ENCODE measurements at places on chromosomes 5 and 9. TPM values are rescaled to one million over a fixed set of nuclear protein-coding genes. Genes with fewer than 3 reads are reported as not detected.

GRCh38 chr9:134185536-134186011, 21.2 kb upstream of the RNU6ATAC start:
- no peak for DNase-seq

DNA sequence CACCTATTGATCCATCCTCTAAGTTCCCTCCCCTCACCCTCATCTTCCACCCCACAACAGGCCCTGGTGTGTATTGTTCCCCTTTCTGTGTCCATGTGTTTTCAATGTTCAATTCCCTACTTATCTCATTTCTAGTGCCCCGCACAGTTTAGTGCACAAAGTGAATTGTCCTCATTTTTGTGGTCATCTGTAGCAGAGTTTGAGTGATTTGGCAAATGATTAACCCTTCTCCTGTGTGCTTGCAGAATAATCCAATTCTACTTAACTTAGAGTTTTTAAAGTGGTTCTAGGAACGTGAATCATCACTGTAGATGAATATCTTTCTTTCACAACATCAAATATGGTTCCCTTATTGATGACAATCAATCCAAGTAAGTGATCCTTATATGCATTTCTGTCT, 6.3 kb upstream of the HAPLN1 start:
- no peak for DNase-seq

Gene RNF208
- polyA plus RNA-seq = 1.5 TPM

GRCh38 chr5:140833993-140834392, at the start of gene PCDHA7:
TSS of gene PCDHA7 (plus strand) at chr5:140834269. CDS start at chr5:140834384, 115 bp downstream.
- no peak for DNase-seq

Gene SH3GL2
- not detected for polyA plus RNA-seq

DNA sequence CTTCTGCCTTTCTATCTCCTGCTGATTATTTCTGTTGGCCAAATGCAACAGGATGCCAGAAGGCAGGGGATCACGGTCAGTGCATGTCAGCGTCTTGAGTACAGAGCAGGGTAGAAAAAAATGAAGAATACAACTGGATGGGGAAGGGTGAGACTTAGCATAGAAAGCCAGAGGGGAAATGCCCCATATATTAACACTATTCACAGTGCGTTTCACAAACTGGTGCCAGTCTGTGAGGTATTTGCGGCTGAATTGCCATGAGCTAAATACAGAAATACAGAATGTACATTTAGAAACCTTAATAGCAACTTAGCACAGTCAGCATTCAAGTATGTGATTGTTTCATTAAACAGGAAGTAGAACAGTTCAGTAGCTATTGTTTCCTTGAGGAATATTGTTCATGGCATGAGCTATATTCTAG, 31.0 kb upstream of the SLC1A3 start:
- no peak for DNase-seq

DNA sequence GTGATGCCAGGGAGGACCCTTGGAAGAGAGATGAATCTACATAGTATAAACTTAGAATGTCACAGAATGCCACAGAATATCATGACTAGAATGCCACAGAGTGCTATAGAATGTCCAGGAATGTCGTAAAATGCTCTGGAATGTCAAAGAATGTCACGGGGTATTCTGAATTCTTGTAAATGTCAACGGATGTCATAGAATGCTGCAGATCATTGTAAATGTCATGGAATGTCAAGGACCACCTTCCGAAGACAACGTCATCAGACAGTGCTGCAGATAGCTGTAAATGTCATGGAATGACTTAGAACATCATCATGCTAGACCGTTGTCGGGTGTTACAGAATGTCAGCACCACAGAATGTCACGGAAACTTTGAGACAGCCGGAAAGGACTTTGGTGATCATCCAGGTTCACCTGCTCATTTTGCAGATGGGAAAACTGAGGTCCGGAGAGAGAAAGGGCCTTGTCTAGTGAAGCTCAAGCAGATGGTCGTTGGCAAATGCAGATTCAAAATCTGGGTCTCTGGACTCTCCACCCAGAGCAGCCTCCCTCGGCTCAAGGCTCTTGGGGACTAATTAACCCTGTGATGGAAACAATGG, 117.1 kb downstream of the LHX2 start:
- no peak for DNase-seq

Gene SELENOP
- polyA plus RNA-seq = not detected

DNA sequence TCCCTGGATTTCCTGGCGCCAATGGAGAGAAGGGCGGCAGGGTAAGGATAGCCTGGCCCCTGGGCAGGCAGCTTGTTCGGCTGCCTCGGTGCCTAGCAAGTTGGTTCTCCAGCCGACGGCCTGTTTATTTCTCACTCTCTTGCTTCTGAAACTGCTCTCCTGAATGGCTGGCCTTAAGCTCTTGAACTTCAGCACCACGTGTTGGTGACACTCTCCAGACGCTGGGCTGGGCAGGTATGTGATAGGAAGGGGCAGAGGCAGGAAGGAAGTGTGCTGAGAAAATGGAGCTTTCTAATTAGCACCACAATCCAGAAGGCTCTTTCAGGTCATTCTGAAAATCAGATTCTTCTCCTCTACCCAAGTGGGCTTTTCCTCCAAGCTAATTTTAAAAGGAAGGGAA, 91.4 kb upstream of the FCN2 start:
- DNase-seq = no peak

- DNase-seq = no peak
Observed at GRCh38 chr5:10565785-10566542, 2.1 kb downstream of the ANKRD33B start.

DNA sequence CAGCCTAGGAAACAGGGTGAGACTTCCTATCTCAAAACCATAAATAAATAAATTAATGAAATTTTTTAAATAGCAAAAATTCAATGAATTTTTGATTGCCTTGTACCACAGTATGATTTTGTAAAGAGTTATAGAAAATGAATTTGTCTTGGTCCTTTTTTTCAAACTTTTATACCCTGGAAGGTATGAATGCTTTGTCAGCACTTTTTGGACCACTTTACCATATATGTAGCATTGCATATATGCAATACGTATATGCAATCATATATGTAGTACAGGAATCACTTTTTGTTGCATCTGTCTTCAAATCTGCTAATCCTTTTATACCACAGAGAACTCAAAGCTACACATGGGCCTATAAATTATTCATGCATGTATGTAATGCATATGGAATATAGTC, 9.2 kb upstream of the SMIM15 start:
- DNase-seq = no peak

Gene FBN2
- polyA plus RNA-seq = 4.2 TPM

Gene UBAP2
- polyA plus RNA-seq = 4.3 TPM

- DNase-seq = no peak
Observed at GRCh38 chr5:33957577-33958150, 21.5 kb downstream of the RXFP3 start.

Gene ECPAS
- 7.4 TPM for polyA plus RNA-seq

DNA sequence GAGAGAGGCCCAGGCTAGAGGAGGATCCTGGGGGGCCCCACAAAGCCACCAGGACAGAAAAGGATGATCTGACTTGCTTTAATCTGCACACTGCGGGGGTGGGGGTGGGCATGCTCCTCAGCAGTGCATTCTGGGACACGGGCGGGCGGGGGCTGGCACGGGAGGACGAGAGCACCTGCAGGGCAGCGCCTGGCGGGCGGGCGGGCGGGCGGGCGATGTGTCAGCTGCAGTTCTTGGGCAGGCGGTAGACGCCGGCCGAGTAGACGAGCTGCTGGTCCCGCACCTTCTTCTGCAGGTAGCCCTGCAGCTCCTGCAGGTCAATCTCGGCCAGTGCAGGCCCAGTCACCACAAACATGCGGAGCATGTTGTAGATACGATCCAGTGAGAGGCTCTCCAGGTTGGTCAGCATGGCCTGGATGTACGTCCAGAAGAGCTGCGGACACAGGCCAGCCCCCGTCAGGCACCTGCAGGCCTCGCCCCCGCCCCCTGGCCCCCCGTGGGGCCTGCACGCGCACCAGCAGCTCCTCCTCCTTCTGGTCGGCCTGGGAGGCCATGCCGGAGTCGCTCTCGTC, 3.0 kb upstream of the TMEM210 start:
- DNase-seq = no peak

Gene CORO2A
- 3.5 TPM for polyA plus RNA-seq

DNA sequence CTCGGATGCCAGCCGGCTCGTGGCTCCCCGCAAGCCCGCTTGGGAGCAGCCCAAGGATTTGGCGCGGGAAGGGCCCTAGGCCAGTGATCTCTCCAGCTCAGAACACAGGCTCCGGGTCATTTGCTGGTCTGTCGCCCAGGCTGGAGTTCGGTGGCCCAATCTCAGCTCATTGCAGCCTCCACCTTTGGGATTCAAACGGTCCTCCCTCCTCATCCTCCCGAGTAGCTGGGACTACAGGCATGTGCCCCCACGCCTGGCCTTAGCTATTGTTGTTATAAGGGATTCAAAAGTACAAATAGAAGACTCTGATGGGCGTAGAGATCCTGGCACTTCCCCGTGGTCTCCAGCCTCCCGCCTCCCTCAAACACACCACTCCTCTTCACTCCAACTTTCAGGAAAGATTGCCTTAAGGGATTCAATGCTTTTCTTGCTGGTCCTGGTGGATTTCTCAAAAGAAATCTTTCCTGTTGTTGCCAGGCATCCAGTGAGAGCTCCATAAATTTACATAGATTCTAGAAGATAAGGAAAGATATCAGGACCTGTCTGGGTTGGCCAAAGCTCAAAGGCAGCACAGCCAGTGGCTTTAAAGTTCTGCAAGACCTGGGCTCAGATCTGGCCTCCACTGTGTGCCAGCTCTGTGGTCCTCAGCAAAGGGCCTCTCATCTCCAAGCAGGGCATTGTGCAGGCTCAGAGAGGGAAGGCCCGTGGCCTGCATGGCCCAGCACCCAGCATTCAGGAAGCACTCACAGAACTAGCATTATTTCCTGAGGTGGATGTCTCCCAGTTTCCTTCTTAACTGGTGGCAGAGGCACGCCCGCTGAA, 1.0 kb downstream of the AIF1L start:
- no peak for DNase-seq

GRCh38 chr5:29017501-29017900, 1979.1 kb upstream of the CDH9 start:
- DNase-seq = no peak

Gene CSNK1A1
- 103 TPM for polyA plus RNA-seq

GRCh38 chr9:91208837-91209236, 152.9 kb downstream of the AUH start:
- DNase-seq = peak; percentile 34

GRCh38 chr5:59586841-59587240, 306.7 kb downstream of the PDE4D start:
- no peak for DNase-seq

- DNase-seq = peak; percentile 1
Observed at GRCh38 chr5:98796197-98796972, 22.9 kb downstream of the RGMB start.

- DNase-seq = no peak
Observed at GRCh38 chr5:228886-229285, 10.8 kb downstream of the SDHA start.

Gene PCDHA13
- polyA plus RNA-seq = not detected

Gene FAM163B
- polyA plus RNA-seq = not detected

All from CD14-positive monocyte (primary cell).